CD4-positive, alpha-beta T cell treated with Interleukin-1 beta for 1 hour (primary cell): ENCODE measurements at places on chromosomes 1 and 21.

- DNase-seq, result peak; percentile 67
These were observed at the start of gene MCOLN2 for GRCh38 chr1:84996846-84997666. MCOLN2 (minus strand) TSS chr1:84997113; CDS start chr1:84996872, 241 bp downstream.

- DNase-seq, result peak; percentile 16
These were observed 5.2 kb downstream of the NPL start for GRCh38 chr1:182794676-182795201.

- DNase-seq, result no peak
These were observed 153.4 kb downstream of the ETS2 start for GRCh38 chr21:38958940-38959691.

DNA sequence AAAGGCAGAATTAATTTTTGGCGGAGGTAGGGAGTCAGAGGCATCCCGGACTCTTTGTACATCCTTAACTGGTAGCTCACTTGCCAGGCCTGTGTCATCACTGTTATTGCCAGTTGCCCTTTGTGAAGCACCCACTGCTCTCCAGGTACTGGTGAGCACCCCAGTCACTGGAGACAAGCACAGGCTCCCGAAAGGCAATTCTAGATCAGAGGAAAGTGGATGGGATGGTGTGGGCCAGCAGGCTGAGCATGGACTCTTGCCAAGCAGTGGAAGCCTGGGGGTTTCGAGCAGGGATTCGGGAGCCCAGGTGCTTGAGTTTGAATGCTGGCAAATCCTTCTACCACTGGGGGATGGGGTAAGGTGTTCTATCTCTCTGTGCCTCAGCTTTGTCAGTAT, 551.1 kb downstream of the MATN1 start:
- no peak for DNase-seq

DNA sequence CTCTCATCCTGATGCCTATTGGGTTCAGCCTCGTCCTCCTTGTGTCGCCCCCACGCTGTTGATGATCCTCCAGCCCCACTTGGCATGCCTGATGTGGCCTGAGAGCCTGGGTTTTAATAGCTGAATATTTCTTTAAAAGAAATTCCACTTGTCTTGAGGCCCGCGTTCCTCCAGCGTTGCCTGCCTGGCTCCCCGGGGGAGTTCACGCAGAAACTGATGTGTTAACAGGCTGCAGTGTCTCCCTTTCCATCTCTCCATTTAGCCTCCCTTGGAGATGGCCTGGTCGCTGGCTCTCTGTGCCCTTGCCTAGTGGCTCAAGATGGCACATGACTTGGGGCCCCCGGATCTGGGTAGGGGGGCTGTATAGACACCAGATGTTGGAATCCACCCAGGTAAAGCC, 9.5 kb downstream of the ACTL8 start:
- DNase-seq, result no peak

- DNase-seq, result no peak
These were observed 25.7 kb downstream of the OR10J1 start for GRCh38 chr1:159465191-159465603.

- peak; percentile 54 for DNase-seq
These were observed 68.4 kb downstream of the LUZP1 start for GRCh38 chr1:23100074-23100748.

- no peak for DNase-seq
These were observed 19.1 kb downstream of the COA7 start for GRCh38 chr1:52679048-52679447.

DNA sequence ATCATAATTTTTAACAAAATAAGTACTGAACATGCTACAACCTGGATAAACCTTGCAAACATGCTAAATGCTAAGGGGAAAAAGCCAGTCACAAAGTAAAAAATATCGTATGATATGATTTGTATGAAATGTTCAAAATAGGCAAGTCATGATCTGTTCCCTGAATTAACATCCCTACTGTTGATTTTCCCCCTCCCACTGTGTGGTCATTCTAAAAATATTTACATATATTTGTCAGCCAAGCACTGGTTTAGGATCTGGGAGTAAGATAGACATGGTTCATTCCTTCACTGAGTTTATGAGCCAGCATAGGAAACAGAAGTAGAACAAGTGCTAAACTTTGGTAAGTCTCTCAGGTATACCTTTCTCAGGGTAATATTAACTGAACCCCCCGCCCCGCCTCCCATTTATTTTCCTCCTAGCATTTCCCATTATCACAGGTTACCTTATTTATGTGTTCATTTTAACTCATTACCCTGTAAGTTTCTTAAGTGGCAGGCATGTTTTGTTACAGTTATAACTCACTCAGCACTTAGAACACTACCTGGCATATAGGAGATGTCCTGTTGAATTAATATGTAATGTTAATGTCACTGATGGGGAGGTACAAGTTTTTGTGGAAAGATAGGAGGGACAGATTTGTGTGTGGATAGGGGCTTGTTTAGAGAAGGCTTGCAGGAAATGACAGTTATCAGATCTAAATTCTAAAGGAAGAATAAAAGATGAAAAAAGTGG, 12.3 kb downstream of the UQCRH start:
- DNase-seq, result no peak

GRCh38 chr1:174344162-174344561, 103.6 kb upstream of the GPR52 start:
- DNase-seq, result no peak

DNA sequence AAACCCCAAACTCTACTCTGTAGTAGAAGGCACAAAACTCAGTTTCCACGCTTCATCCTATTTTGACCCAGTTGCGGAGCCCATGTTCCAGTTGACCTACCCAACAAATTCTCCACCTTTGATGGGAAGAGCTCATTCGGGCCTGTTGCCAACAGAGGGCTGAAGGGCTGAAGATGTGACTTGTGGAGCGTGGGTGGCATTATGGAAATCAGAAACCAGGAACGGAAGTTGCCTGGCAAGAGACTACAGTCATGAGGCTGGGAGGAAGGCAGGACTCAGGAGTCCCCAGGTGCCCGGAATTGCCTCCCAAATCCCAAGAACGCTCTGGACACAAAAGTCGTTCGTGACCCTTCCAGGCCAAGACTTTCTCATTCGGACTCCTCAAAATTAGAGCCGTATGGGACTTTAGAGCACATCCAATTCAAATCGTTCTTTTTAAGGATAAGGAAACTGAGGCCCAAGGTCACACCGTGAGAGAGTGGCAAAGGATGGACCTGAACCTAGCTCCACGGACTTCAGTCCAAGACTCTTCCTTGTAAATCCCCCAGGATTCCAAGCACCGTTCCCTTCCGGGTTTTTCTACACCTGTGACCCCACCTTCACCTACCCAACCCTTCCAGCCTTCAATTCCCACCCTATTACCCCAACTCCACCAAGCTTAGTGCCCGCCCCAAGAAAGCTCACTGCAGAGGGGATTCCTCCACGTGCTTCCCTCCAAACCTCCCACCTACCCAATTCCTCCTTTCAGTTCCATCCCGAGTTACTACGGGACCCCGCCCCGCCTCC, 739 bp downstream of the SMG5 start:
- no peak for DNase-seq

- DNase-seq, result no peak
These were observed at the start of gene DYNLT5 for GRCh38 chr1:66752000-66752592. DYNLT5 (plus strand) TSS chr1:66752459; CDS start chr1:66754659, 2,200 bp downstream.
